ENCODE measurements at places on chromosomes 7 and 10.
A peak's percentile ranks its signal among the peaks of the same experiment; 100 is the strongest.

DNA sequence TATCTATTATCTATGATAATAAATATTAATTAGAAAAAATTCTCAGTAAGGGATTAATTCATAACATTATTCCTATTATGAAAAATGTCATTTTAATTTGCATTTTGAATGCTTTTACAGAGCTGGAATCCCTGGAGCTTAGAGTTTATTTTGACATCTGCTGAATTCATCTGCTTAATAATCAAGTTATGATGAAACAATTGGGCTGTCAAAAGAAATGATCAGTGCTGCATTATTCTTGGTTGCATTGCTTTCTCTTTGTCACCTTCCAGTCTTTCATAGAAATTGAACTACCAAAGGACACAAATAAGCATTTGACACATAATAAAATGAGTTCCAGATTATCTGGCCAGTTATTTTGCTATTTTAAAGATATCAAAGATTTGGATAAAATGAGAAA is 40.0 kb upstream of the MACC1 start:
- DNase-seq = no peak

DNA sequence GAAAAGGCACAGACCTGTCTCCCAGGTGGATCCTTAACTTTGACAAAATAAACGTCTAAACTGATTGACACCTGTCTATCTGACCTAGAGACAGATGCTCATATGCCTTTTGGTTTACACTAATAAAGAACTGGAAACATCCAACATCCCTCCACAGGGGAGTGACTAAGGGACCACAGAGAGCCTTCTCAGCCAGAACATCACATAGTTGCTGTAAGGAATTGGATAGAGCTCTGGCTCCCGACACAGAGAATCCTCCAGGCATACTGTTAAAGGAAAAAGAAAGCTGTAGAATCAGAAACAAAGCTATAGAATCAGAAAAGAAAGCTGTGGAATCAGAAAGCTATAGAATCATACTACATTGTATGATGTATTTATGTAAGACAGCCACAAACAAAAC is 258.8 kb downstream of the STK31 start:
- DNase-seq = no peak

GRCh38 chr10:15038416-15038815 is 5.3 kb upstream of the OLAH start:
- no peak for DNase-seq

DNA sequence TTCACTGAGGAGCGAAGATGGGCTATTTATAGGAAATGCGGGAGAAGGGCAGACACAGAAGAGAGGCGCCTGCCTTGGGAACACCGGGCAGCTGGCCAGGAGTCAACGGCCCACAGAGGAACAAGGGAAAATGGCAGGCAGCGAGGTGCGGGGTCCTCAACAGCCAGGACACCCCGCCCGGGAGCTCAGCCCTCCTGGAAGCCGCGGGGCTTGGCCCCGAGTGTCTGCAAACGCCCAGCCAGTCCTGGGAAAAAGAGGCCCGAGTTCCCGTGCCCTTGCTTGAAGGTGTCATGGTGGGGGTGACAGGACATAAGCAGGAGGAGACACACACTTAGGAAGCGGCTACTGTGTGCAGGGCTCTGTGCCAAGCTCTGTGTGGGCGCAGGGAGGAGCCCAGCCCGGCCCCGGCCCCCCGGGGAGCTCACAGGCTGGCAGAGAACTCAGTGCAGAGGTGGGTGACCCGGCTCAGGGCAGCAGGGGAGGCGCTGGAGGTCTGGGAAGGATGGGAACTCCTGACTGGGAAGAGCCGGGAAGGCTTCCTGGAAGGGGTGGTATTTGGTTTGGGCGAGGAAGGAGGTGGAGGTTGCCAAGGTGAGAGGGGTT is 79.9 kb downstream of the ELFN1 start:
- DNase-seq = peak; percentile 50

DNA sequence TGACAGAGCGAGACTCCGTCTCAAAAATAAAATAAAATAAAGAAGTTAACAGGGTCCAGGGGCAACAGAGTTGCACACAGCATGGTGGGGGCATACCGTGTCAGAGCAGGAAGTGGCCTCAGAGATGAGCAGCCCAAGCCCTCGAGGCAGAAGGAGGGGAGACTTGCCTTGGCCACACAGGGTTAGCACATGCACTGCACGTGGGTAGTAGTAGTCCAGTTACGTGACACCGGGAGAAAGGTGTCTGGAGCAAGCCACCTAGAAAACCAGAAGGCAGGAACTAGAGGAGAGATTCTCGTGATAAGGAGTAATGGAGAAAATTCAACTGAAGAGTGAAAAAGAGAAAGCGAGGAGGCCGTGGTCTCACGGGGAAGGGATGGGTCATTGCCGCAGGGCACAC is 9.8 kb upstream of the DENND2A start:
- DNase-seq = no peak

GRCh38 chr7:63030061-63030460 is 968.6 kb upstream of the ZNF722 start:
- no peak for DNase-seq

- no peak for DNase-seq
Observed at GRCh38 chr7:139710036-139710435, 67.8 kb downstream of the HIPK2 start.

Data from NCI-H345 (cell line).